C1 segment of cervical spinal cord (tissue), 14 donors: ENCODE measurements at places on chromosomes 6 and 20.

GRCh38 chr6:104484626-104485025 is 375.1 kb downstream of the HACE1 start:
- no peak for DNase-seq

GRCh38 chr20:42609618-42610017 is 580.1 kb downstream of the PTPRT start:
- no peak for DNase-seq

GRCh38 chr6:53746442-53747103 is 48.2 kb upstream of the LRRC1 start:
- DNase-seq, result no peak

DNA sequence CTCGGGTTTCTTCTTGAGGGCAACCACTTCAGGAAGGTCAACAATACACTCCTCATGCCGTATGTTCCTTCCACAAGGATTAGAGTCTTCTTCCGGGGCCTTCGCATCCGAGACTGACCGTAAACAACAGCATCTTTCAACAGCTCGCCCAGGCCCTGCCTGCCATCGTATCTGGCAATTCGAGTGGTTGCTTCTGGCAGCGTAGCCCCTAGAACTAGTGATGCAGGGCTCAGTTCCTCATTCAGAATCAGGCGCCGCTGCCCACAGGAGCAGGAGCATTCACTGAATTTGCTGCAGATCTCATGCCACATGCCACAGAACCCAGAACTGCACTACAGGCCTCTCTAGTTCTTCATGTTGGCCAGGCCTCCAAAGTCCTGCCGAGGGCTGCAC is 59.0 kb upstream of the AFDN start:
- no peak for DNase-seq
